ENCODE measurements at places on chromosomes 16 and 17.

DNA sequence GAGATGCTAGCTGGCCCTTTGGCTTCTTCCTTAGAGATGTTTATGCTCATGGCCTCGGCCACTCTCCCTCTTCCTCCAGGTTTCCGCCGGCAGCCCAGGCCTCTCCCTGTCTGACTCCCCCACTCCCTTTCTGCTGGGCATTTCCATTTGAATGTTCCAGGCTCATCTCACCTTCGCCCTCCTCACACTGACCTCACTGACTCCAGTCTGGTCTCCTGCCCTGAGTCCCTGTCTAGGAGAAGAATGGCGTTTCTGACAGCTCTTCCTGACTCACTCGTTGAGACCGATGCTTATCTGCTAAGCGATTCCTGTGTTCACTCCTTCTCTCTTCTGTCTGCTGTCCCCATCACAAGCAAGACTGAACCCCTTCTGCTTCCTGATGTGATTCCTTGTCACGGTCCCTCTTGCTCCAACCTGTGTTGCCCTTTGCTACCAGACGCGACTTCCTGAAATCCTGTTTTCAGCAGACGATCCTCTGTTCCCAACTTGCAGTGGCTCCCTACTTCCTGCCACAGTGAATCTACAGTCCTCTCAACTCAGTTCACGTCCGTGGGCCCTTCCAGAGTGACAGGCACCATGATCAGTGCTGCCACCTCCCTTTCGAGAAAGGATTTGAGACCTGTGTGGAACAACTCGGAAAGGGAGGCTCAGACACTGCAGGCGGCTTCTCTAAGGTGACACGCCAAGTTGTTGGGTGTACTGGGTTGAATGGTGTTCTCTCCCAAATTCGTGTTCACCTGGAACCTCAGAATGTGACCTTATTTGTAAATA, 176.4 kb downstream of the MSI2 start:
- no peak for DNase-seq

DNA sequence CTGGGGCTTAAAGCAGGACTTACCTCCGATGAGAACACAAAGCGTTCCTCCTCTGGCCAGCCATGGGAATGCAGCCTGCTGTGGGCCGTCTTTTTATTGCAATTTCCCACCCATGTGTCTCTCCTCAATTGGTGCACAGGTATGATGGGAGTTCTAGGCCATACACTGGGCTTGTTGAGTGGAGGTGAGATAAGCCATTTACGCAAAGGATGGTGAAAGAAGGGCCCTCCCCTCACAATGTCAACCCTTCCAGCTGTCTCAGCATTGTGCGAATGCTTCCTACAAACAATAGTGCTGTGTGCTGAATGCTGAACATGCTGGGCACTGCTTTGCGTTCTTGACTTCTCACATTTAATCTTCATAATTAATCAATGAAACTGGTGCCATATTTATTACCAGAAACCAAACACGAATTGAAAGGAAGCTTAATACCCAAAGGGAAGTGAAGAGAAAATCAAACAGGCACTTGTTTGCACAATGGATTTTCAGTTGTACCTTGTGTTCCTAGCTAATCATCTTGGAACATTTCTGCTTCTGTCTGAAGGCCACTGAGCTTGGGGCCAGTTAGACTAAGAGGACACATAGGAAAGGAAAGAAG, at the start of gene GP2:
GP2 (minus strand) TSS at position 70 of the 598 bp plus-strand sequence. CDS start 1,082 bp downstream, outside the sequence.
- DNase-seq: no peak

DNA sequence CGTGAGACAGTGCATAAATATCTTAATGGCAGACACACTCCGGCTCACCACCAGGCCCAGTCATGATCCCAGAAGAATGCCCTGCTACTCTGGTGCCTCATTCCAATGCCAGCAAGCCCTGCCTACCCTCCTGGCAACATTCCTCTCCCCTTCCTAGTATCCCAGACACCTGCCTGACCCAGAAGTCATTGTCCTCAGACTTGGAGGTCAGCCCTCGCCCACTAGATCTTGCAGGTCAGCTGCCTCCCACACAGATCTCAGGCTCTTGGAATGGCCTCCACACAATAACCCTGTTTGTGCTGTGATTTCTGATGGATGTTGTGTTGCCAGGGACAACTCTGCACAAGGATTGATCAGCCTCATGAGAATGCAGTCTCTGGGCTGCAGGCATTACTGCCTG, 1.8 kb upstream of the TEX2 start:
- no peak for DNase-seq

- no peak for DNase-seq
Observed at GRCh38 chr16:2082983-2083364, 35.2 kb downstream of the TSC2 start.

- no peak for DNase-seq
Observed at GRCh38 chr16:6189216-6189615, 1091.6 kb upstream of the EEF2KMT start.

- DNase-seq: no peak
Observed at GRCh38 chr16:85984947-85985451, 86.0 kb downstream of the IRF8 start.

GRCh38 chr16:55333684-55334083, 9.7 kb downstream of the IRX6 start:
- DNase-seq: no peak

GRCh38 chr17:7497228-7497627, 13.1 kb downstream of the POLR2A start:
- DNase-seq: no peak

DNA sequence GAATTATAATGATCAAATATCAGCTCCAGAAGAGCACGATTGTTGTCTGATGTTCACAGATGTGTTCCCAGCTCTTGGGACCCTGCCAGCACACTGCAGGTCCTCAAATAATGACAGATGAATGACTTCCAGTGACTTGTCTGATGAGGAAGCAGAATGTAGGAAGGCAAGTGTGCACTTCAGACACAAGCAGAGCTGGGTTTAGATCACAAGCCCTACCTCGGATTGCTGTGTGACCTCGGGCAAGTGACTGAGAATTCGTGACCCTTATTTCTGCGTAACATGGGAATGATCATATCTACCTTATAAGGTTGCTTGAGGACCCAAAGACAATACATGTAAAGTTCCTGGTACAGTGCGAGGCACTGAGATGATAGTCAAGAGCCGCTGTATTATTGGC, 182.2 kb downstream of the ABCC12 start:
- no peak for DNase-seq

- DNase-seq: no peak
Observed at GRCh38 chr17:6507535-6507934, 48.8 kb downstream of the PITPNM3 start.

- DNase-seq: no peak
Observed at GRCh38 chr16:12172343-12172742, 195.8 kb downstream of the SNX29 start.

- no peak for DNase-seq
Observed at GRCh38 chr17:74807925-74808324, 31.8 kb upstream of the NAT9 start.

DNA sequence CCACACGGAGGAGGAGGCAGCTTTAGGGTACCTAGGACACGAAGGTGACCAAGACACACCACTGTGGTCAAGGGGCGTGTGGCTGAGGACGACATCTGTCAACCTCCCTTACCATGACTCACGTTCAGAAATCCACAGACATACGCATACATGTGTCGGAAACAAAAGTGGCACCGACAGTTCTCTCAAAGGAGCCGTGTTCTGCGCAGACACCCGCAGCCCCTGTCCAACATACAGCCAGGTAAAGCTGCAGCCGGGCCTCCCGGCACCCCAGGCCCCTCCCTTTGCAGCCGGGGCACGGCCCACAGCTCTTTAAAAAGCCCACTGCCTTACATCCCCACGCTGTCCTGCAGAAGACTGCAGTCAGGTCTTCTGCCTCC, 40.5 kb upstream of the KLHDC4 start:
- DNase-seq: no peak

GRCh38 chr16:3364774-3365427, 9.2 kb downstream of the OR2C1 start:
- DNase-seq: peak; percentile 69

GRCh38 chr16:3498988-3499387, 1.8 kb upstream of the CLUAP1 start:
- DNase-seq: no peak

DNA sequence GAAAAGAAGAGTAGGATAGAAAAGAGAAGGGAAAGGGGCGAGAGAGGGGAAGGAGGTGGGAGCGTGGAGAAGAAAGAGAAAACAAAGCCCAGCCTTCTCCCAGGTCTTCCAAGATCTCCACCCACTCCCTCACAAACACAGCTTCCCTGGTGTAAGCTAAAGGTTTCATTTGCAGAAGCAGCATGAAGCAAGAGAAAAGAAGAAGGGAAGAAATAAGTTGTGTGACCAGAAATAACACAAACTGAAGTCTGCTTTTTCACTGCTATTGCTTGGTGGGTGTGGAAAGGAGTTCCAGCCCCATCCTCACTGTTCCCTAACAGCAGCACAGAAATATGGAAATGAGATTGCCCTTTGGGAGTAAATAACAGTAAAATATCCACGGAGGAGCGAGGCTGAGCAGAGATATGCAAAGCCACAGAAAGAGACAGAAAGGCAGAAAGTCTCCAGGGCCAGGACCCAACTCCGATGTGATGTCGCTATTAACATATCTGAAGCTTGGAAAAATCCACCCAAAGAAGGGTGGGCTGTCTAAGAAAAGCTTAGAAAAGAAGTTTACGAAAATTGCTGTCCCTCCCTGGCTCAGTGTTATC, 10.3 kb upstream of the GAS7 start:
- DNase-seq: no peak

DNA sequence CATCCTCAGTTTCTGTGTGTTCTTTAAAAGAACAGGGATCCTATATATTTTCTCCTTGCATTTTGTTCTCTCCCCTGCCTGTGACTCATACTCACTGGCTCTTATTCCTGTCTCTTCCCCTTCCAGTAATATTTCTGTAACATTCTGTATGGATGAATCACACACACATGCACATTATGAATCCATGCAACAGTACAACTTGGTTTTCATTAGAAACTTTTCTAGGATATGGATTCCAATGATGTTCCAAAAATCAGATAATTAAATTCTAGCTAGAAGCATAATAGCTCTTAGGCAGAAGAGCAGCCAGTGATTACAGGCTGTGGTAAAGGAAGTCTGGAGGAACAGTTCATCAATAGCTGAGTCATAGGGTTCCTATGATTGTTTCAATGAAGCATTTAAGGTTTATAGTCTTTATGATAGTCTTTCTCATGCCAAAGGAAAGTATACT, 119.6 kb upstream of the PMFBP1 start:
- no peak for DNase-seq
